ENCODE measurements at places on chromosomes 13 and 19. TPM values are rescaled to one million over a fixed set of nuclear protein-coding genes. Genes with fewer than 3 reads are reported as not detected.
A peak's percentile ranks its signal among the peaks of the same experiment; 100 is the strongest.

DNA sequence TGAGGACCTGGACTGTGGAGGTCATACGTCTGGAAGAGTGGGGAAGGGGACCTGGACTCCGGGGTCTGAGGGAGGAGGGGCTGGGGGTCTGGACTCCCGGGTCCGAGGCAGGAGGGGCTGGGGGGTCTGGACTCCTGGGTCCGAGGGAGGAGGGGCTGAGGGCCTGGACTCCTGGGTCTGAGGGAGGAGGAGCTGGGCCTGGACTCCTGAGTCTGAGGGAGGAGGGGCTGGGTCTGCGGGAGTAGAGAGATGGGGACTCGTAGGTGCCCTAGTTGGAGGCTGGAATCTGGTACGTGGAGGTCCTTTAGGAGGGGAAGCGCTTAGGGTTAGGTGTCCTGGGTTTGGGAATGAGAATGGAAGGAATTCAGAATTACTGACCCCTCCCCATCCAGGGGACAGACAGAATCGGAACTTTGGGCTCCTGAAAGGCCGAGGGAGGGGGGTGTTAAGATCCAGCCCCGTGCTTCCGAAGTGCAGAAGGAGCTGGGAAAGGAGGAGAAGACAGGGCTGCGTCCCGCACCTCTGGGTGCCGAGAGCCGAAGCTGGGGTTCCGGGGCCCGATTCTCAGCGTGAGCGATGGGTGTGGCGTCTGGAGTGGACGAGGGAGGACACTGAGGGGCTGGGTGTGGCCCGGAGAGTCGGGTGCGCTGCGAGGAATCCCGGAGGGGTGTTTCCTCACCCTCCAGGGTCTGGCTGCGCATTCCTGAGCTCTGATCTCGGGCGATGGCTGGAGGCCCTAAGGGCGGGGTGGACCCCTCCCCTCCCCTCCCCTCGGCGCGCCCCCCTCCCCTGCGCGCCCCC lies 608 bp downstream of the MYADM start:
- no peaks in the 10 kb centered on the region for H3K27me3 ChIP-seq
- peaks cover 35% of the 10 kb centered on the region for H3K4me1 ChIP-seq
- DNase-seq = peak; percentile 53
- H3K27ac ChIP-seq = peak overlapping the region; percentile 100
- H3K4me3 ChIP-seq = peak overlapping the region; percentile 85

The ZNF234 gene
- 23.9 TPM for total RNA-seq

The CEACAM4 gene
- 0.28 TPM for total RNA-seq

DNA sequence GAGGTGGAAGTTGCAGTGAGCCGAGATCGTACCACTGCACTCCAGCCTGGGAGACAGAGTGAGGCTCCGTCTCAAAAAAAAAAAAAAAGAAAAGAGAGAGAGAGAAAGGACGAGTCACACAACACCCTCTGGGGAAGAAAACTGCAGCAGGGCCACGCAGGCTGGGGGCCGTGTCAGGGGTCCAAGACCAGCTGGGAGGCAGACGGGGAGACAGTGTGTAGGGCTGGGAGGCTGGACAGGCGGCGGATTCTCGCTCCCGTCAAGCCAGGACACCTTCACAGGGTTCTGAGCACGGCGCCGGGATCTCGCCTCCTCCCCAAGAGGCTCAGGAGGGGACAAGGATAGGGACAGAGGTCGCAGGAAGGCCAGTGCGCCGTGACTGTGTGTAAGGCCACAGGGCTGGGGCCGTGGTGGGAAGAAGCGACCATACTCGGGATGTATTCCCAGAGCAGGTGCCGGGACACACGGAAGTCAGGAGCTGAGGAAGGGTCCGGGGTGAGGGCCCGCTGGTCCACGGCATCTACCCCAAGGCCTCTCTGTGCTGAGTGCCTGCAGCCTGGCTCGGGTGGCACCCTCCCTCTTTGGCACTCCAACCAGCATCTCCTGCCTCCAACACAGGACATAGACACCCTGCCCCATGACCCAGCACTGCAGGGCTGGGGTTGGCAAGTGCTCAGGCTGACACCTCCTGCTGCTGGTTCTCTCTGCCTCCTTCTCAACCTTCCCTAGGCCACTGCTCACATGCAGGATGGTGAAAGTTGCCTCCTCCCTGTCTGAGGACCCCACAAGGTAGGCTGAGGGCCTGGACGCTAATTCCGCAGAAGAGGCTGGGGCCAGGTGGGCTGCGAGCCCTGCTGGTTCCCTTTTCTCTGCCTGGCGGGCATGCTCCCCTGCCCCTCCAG lies 21.2 kb downstream of the ZNF787 start:
- peaks cover 17% of the 10 kb centered on the region for H3K36me3 ChIP-seq
- no peaks in the 10 kb centered on the region for H3K4me1 ChIP-seq
- no peak for DNase-seq
- no peak overlapping the region for H3K27ac ChIP-seq
- H3K27me3 ChIP-seq = no peaks in the 10 kb centered on the region

The ZNF606 gene
- 37.3 TPM for total RNA-seq

The NLRP4 gene
- not detected for total RNA-seq

DNA sequence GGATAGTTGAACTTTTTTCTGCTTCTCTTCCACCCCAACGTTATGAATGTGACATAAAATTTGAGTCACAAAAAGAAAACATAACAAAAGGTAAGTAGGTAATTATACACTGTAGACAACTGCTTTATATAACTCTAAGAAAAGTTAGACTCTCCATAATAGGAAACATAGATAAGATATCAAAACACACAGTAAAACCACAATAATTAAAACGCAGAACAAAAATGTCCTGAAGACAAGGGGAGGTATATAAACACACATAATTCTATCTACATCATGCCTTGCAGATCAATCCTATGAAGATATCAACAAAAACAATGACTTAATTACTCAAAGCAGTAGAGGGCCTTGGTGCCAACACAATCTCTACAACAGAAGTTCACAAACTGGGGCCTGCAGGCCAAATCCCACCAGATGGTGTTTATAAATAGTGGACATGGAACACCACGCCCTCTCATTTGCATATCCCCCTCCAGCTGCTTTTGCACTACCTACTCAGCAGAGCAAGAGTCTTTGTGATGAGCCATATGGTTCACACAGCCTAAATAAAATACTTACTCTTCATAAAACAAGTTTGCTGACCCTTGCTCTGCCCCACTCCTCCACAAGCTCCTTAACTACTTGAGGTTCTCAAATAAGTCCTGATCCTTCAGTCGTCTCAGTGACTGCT lies 254.7 kb downstream of the KLF12 start:
- H3K27ac ChIP-seq = no peak overlapping the region
- no peaks in the 10 kb centered on the region for H3K36me3 ChIP-seq
- peaks cover 47% of the 10 kb centered on the region for H3K4me1 ChIP-seq
- no peaks in the 10 kb centered on the region for H3K27me3 ChIP-seq

DNA sequence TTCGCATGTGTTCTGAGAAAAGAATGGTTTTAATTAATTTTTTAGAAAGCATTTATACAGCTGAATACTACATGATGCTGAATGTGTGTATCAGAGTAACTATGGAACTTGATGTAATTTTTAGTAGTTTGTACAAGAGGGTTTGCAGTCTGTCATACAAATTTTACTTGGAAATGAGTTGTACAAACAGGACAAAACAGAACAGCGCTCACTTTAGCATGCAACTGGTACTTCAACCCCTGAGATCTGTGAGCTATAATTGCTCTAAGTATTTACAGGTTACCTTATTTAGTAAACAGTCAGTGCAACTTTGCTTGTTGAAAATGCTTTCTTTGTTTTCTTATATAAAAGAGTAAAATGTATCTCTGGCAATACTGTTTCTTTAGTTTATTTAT lies 706 bp downstream of the TNFRSF19 start:
- no peaks in the 10 kb centered on the region for H3K36me3 ChIP-seq
- H3K27ac ChIP-seq = no peak overlapping the region
- DNase-seq = no peak
- no peak overlapping the region for H3K4me3 ChIP-seq
- H3K27me3 ChIP-seq = peaks cover 14% of the 10 kb centered on the region

DNA sequence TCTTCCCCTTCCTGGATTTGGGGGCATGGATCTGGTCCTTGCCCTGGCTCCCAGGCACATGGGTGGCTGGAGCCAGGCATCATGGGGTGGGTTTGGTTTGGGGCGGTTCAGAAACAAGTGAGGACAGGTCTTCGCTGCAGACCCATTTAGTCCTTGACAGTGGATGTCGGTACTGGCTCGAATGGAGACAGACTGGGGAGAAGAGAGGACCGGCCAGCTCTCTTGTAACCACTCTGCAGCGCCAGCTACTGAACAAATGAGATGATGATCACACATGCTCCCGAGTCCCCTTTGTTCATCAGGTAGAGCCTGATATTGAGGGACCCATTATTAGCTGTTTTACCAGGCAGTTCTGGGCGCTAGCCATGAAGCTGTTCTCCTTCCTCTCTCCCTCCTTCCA lies 64.5 kb downstream of the CHST8 start:
- H3K4me1 ChIP-seq = no peaks in the 10 kb centered on the region
- no peak for DNase-seq
- H3K36me3 ChIP-seq = no peaks in the 10 kb centered on the region
- no peaks in the 10 kb centered on the region for H3K27me3 ChIP-seq

GRCh38 chr19:20038358-20039202 lies 725 bp downstream of the ZNF682 start:
- DNase-seq = peak; percentile 10
- no peaks in the 10 kb centered on the region for H3K27me3 ChIP-seq
- peaks cover 13% of the 10 kb centered on the region for H3K4me1 ChIP-seq
- no peaks in the 10 kb centered on the region for H3K36me3 ChIP-seq
- H3K4me3 ChIP-seq = peak overlapping the region; percentile 96
- peak overlapping the region; percentile 66 for H3K27ac ChIP-seq

The PEG3 gene
- total RNA-seq = not detected

DNA sequence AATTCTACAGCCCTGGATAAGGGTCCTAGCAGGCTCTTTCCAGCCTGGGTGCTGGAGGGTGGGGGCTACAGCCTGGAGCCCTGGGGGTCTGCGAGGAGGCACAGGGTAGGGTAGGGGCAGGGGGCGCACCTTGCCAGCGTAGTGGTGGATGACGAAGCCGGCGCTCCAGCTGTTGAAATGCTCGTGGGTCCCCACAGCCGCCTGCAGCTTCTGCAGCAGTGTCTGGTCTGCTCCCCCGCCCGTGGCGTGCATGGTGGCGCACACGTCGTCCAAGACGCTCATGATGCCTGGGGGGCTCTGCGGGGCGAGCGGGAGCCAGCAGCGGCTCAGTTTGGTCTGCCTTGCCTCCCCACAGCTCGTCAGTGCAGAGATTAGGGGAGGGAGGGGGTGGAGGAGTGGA lies 30.2 kb upstream of the ZNF414 start:
- H3K4me3 ChIP-seq = no peak overlapping the region
- no peaks in the 10 kb centered on the region for H3K27me3 ChIP-seq
- no peak for DNase-seq
- H3K36me3 ChIP-seq = peaks cover 20% of the 10 kb centered on the region
- H3K27ac ChIP-seq = no peak overlapping the region

DNA sequence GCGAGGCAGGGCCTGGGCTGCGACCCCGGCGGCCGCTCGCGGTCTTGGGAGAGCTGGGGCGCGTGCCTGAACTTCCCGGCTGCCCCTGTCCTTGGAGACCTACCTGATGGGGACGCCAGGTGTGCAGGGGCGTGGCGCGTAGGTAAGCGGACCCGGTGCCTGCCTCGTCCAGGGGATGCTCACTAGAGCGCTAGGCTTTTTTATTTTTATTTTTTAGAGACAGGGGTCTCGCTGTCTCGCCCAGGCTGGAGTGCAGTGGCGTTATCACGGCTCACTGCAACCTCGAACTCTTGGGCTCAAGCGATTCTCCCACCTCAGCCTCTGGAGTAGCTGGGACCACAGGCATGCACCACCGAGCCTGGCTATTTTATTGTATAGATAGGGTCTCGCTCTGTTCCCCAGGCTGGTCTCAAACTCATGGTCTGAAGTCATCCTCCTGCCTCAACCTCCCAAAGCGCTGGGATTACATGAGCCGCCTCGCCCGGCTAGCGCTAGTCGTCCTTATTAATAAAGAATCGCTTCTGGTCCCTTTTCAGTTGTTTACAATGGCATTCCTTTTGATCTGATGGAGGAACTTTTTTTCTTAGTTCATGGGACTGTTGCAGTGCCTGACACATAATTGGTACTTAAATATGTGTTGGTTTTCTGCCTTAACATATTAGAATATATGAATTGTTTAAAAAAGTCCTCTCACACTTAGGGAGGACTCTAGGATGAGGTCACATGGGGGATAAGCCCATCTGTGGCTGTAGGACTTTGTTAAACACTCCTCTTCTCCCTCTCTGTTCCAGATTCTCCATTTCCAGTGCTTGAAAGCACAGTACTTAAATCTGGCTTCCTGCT lies 812 bp downstream of the DPY19L3 start:
- DNase-seq = no peak
- H3K27me3 ChIP-seq = no peaks in the 10 kb centered on the region
- H3K27ac ChIP-seq = peak overlapping the region; percentile 50
- peaks cover 4% of the 10 kb centered on the region for H3K36me3 ChIP-seq

GRCh38 chr13:21147827-21148226 lies 28.5 kb downstream of the SKA3 start:
- H3K4me3 ChIP-seq = no peak overlapping the region
- H3K36me3 ChIP-seq = peaks cover 26% of the 10 kb centered on the region
- no peaks in the 10 kb centered on the region for H3K27me3 ChIP-seq

Measured in CD4-positive, alpha-beta memory T cell (primary cell).